ENCODE measurements at places on chromosomes 16 and 17.

DNA sequence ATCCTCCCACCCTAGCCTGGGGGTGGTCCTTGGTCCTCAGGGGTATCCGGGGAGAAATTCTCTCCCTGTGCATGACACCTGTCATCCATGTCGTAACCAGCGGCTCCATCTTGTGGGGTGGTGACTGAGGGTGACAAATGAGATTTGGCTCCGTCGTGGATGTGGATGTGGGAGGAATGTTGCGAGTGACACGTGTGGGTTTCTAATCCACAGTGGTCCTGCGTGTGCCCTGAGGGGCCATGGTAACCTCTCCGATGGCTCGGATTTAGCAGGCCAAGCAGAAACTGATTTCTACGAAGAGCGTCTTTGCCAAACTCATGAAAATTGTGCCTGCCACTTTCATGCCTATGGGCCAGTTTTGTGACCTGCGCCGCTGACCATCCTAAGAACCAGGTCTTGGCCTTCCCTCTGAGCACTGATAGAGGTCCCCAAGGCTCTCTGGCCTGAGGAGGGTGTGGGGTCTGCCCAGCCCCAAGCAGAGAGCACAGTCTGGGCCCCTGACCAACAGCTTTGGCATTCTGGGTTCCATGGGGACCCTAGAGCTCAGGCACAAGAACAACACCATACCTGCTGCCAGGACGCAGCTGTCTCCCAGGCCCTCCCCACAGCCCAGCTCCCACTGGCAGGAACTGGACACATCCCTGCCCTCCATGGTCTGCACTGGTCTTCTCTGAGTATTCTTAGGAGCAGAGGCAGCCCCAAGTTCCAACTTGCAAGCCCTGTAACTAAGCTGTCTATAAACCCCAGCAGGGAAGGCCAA lies 79.0 kb downstream of the AMFR start:
- no peak for DNase-seq

DNA sequence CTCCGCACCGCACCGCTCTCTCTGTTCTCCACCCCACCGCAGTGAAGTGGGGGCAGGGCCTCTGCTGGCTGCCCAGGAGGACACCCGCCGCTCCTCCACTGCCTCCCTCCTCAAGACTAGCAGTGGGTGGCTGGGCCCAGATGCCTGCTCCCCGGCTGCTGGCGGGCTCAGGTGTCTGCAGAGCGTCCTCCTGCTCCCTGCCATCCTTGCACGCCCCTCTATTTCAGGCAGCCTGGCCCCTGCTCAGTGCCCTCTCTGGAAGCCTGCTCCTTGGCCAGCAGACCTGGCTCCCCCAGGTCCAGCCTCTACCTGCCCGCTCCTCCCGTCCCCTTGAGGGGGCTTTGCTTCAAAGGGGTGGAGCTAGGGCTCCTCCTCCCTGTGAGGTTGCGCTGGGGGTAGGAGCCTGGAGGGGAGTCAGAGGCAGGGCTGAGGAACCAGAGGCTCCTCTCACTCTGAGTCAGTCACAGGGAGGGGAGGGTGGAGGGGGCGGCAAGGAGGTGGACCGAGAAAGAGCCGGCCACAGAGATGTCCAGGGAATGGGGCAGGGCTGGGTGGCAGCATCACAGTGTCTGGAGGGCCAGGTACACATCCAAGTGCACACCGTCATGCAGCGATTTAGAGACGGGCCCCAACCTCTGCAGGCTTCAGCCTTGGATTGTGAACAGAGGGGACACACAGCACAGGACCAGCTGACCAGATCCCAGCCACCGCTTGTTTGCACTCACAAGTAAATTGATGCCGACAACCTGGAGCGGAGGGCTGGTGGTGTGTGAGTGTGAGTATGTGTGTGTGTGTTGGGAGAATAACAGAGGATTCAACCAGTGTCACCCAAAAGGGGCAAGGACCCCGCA lies 9.8 kb upstream of the TMEM92 start:
- peak; percentile 75 for DNase-seq

DNA sequence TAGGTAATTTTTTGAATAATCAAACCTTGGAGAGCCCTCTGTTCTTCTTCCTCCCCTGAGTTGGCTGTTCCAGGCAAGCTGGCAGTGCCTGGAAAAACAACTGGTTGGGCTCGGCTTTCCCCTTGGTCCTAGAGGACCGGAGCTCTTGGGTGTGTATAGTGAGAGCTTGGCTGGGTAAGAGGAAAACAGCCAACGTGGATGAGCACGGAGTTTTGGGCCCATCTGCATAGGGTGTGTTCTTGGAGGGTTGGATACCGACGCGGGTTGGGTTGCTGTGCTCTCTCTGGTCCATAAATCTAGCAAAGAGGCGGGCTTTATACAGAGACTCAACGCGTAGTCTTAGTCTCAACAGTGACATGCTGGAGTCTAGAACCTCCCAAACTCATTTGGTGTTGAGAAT lies 23.2 kb downstream of the ITGB3 start:
- DNase-seq: peak; percentile 91

GRCh38 chr17:14119546-14119945 lies 50.2 kb downstream of the COX10 start:
- no peak for DNase-seq

Data from EH (cell line).